ENCODE measurements at places on chromosomes 7 and 10.
A peak's percentile ranks its signal among the peaks of the same experiment; 100 is the strongest.

- peak; percentile 93 for ATAC-seq
Measured at GRCh38 chr7:99308461-99309074, 17.1 kb upstream of the ARPC1A start.

DNA sequence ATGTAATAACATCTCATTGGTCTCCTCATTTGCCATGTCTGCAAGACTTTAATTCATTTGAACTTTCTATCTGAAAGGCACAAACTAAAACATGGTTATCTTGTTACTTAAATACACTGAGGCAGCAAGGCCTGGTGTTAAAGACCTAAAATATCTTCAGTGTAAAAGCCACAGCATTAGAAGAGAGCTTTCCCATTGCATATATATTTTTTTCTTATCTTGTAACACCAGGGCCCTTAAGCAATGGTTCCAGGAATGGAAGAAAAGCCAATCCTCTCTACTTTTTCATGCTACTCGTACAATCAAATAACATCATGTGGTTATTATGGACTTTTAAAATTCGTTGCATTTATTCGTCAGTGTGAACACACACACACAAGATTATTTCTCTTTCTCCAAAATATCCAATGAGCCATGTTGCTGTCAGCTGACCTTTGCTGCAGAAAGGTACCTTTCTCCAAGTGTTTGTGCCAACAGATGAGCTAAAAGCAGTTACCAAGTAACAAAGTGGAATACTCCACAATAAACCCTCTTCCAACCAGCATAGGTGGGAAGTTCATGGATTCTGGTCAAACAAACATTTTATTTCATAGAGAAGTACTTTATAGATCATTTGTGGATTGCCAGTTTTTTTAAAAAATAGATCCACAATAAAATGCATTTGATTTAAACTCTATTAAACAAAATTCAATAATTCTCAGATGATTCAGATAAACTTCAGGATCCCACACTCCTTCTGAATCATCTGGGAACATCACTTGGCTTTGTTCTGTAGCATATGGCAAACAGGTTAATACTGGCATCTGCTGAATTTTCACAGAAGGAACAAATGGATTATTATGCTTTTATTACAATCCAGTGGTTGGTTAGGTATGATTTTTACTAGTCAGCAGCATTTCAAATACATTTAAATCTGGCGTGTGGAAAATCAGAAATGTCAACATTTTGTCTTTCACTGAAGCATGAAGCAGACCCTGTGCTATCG, 63.3 kb upstream of the AGBL3 start:
- ATAC-seq, result no peak

GRCh38 chr10:71659111-71659634, 60.4 kb downstream of the C10orf105 start:
- no peak for ATAC-seq

DNA sequence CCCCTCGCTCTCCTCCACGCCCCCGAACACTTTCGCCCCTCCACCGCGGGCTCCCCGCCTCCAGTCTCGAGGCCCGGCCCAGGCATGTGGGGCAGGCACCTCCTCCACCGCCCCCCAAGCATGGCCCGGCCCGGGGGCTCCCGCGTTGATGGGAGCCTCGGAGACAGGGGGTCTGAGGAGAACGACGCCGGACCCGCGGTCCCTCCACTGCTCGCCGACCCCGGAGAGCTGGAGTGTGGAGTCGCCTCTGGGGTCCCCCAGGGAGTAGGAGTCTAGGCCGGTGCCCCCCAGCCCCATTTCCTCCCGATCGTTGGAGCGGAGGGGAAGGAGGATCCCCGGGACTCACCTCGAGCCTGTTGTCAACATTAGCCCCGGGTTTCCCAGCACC, 206 bp downstream of the UPF2 start:
- ATAC-seq, result peak; percentile 18

DNA sequence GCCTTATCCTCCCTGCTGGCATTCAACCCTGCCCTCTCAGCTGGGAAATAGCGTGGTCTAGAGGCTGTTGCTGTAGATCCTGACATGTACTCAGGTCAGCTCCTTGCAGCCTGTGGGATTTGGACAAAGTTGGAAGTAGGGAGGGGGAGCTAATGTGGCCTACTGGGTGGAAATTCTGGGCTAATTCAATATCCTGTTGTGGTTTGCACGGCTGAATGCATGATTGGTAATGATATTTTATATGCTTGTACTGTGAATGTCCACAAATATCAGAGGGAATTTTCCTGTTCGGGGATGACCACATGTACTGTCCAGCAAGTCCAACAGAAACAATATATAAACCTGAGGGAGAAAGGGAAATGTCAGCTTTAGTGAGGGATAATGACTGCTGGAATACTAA, 22.1 kb upstream of the NPVF start:
- ATAC-seq, result no peak

DNA sequence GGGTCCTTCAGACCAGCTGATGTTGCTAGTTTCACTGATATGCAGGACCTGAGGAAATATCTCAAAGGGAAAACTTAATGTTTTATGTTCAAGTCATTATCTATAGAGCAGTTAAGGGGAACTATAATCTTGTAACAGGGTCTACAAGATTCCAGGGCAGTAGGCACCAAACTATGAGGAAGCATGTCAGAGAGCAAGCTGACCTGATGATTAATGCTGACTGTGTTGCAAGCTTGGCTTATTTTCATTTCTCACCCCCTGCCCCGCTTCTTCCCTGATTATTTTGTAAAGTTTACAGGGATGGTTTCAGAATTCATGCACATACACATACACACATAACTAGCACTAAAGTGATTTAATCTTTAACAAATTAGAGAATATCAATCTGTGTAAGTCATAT, 84.3 kb upstream of the CACNA2D1 start:
- no peak for ATAC-seq

Data from esophagus mucosa (tissue), 1 donor.